ENCODE measurements at places on chromosomes 12 and 14.

GRCh38 chr12:9343731-9344130 lies 135.5 kb upstream of the PZP start:
- DNase-seq, result no peak

DNA sequence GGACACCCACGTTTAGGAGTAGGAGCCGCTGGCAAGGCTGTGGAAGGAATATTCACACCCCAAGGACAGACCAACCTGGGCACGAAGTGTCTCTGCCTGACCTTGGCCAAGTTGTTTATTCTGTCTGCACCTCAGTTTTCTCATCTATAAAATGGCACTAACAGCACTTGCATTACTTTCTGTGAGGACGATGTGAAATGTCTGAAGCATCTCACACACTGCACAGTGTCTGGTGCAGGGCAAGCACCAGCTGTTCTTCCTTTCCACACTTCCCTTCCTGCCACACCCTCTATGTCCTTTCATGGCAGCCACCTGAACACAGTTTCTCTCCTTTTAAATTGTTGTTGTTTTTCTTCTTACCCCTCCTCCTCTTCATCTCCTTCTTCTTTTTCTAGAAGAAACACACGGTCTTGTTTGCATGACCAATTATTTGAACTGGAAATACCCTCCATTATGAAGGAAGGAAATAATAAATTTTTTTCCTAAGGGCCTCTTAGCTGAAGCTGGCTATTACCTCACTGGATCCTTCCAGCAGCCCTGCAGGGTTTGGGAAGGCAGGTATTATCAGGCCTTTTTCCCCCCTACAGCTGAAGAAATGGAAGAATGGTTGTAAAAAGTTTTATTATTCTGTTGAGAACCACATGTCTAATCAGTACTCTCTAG lies 42.9 kb upstream of the ATP23 start:
- no peak for DNase-seq

- no peak for DNase-seq
These were observed 28.8 kb downstream of the KRT80 start for GRCh38 chr12:52162981-52163380.

- DNase-seq, result no peak
These were observed 4.7 kb downstream of the PPP1R1A start for GRCh38 chr12:54583726-54584125.

- DNase-seq, result no peak
These were observed 9.0 kb downstream of the RDH16 start for GRCh38 chr12:56948457-56948777.

DNA sequence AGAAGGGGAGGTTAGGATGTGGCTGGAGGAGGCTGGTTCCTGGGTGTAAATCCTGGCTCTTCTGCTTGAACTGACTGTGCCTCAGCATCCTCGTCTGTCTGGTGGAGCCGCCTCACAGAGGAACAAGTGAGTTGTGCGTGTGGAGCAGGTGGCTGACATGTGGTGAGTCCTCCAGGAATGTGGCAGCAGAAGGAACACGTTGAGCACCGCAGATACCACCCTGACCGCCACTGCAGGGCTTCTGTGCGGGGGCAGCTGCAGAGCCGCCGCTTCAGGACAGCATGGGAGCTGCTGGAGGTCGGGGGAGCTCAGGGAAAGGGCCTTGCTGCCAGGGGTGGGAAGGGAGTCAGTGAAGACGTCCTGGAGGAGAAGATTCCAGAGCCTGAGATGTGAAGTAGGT lies 48.9 kb downstream of the TRAF3 start:
- DNase-seq, result no peak

DNA sequence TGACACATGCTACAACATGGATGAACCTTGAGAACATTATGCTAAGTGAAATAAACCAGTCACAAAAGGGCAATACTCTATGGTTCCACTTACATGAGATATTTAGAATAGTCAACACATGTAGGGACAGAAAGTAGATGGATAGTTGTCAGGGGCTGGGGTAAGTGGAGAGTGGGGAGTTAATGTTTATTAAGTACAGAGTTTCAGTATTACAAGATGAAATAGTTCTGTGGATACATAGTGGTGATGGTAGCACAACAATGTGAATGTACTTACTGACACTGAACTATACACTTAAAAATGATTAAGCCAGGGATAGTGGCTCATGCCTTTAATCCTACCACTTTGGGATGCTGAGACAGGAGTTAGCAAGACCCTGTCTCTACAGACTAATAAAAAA lies 8.7 kb downstream of the NUP107 start:
- no peak for DNase-seq

GRCh38 chr14:105392131-105393090 lies 5.9 kb upstream of the TEX22 start:
- DNase-seq, result no peak

- DNase-seq, result no peak
These were observed 10.4 kb downstream of the TMEM229B start for GRCh38 chr14:67477926-67478799.

DNA sequence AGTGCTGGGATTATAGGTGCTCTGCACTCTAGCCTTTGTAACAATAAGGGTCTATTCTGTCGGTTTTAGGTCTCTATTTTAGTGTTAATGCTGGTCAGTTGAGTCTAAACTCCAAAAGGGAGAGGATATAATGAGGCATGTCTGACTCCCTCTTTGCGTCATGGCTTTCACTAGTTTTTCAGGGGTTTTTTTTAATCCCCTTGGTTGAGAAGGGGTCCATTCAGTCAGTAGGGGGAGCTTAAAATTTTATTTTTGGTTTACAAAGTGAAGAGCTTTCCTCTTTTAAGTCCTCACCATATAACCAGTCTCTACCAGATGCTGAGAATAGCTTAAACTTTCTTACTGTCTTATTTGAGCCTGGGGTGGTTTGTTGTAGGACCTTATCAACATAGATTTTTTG lies 106.9 kb downstream of the PRKCH start:
- no peak for DNase-seq

GRCh38 chr12:59600171-59600570 lies 4.3 kb downstream of the SLC16A7 start:
- DNase-seq, result no peak

- no peak for DNase-seq
These were observed 59.5 kb downstream of the SMUG1 start for GRCh38 chr12:54129028-54129903.

DNA sequence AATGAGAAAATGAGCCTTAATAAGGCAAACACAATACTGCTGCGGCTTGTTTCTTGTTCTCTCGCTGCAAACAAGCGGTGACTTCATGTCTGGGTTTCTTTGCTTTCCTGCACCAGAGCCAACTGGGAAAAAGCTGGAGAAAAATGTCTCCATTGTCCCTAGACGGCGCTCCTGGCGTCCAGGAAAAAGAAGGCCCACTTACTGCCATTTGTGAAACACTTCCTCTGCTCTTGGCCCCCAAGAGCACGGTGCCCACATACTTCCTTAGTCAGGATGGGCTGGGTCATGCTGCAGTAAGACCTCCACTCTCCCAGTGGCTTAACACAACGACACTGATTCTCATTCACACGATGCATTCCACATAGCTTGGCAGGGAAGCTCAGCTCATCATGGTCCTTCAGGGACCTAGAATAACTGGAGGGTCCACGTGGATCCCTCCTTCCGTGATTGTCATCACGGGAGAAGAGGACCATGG lies 86.0 kb upstream of the BCL11B start:
- no peak for DNase-seq

DNA sequence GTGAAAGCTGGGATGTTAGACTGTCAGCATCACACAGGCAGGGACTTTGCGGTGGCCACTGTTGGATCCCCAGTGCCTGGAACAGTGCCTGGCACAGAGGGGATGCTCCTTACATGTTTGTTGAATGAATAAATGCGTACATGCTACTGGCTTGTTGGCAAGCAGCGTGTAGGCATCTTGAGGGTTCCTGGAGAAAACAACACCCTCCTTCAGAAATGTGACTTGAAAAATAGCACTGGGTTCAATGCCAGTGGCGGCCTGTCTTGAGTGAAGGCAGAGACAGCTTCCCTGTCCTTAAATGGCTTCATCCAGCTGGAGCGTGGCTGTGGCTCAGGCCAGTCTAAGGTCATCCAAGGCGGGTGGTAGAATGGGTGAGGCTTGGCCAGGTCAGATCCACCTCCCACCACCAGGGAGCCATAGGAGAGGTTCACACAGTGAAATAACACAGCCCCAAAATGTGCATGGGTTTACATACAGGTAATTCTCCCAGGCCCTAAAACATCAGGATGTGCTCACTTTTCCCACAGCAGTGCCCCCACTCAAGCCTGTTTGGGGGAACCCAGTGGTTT lies 171.4 kb downstream of the PHETA1 start:
- no peak for DNase-seq

- no peak for DNase-seq
These were observed 41.8 kb downstream of the EFCAB11 start for GRCh38 chr14:89912667-89913211.

- DNase-seq, result no peak
These were observed 27.6 kb upstream of the GALNT9 start for GRCh38 chr12:132356691-132357622.

DNA sequence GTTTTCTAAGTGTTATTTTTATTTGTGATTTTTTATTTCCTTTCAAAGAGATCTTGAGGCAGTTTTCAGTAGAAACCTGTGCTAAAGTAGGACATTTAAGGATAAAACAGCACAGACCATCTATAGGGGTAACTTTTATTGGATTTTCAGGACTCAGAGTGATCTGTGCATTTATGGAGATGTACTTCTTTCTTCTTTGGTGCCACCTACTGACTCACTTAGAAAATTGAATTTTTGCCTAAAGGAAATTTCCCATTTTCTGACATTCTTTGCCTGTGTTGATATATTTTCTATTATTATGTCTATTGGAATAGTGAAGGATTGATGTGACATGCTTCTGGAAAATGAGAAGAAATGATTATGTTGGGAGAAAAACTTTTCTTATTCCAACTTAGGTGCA lies 113.0 kb downstream of the UNC79 start:
- no peak for DNase-seq

DNA sequence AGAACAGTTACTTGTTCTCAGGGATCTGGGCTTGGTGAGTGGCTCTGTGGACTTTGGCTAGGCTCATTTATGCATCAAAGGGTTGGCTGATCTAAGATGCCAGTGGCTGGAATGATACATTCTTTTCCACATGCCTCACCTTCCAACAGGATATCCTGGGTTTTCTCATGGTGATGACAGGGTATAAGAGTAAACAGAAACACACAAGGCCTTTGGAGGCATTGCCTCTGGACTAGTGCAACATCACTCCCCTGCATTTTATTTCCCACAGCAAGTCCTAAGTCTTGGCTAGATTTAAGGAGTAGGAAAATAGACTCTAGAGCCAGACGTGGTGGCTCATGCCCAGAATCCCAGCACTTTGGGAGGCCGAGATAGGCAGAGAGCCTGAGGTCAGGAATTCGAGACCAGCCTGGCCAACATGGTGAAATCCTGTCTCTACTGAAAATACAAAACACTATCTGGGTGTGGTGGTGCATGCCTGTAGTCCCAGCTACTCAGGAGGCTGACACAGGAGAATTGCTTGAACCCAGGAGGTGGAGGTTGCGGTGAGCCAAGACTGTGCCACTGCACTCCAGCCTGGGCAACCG lies 47.9 kb downstream of the RPH3A start:
- no peak for DNase-seq

DNA sequence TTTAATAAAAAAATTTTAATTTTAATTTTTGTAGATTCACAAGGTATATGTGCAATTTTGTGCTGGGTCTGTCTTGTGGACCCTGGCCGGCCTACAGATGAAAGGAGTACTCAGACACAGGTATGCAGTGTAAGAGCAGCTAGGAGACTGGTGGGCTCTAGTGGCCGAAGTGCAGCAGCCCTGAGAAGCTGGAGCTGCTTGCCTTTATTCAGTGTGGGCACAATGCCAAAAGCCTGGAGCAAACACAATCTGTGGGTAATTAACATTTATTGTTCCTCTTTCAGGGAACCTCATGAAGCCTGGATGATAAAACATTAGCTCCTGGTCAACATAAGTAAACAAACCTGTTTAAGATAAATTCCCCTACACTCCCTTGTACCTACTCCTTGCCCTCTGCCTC lies 135.7 kb upstream of the SEL1L start:
- DNase-seq, result no peak

DNA sequence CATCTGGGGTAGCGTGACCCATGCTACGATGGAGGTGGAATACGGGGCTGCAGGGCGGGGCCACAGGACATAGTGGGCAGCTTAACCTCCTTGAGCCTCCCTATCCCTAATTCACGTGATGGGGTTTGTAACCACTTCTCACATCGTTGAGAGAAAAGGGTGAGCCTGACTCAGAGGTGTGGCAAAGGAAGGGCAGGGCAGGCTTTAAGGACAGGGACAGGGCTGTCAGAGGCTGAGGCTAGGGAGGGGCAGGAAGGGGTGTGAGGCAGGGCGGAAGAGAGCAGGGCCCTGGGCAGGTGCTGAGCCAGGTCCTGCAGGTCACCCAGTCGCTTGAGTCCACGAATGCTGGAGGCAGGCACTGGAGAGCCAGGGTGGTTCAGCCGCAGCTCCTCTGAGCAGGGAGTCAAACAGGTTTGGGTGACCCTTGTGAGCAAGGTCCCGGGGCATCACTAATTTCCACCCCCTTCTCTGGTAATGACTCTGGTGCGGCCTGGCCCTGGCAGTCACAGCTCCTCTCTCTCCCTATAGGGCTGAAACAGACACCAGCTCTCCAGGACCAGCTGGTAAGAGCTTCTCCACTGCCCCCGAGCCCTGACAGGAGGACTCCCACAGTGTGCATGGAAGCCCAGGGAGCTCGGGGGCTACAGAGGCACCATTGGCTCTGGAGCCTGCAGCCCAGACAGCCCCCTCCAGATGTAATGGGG lies 7.5 kb upstream of the AQP2 start:
- no peak for DNase-seq

- DNase-seq, result no peak
These were observed 96.6 kb downstream of the EMP1 start for GRCh38 chr12:13293096-13293495.

DNA sequence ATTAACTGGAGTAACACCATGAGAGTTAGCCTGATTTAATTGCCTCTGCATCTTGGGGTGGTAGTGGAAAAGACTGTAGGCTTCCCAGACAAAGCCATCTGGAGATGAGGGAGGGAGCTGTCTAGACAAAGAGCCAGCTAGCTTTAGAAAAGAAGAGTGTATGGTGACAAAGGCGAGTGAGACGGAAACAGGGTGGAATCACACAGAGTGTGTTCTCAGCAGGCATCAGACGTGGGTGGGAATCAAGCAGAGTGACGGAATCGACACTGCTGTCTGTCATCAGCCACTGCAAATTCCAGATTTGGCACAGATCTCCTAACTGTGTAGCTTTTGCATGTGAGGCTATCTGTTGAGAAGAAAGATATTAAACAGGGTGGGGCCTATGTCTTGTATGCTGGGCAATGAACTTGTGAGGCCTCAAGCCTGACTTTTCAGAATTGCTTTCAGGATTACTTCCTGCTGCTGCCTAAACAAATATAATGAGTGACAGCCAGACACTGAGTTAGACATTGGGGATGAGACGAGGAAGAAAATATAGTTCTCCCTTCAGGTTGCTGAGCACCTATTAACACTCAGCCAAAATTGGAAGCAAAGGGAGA lies 236.5 kb upstream of the GRIP1 start:
- DNase-seq, result no peak

GRCh38 chr12:23169012-23169695 lies 544.2 kb downstream of the ETNK1 start:
- DNase-seq, result no peak

DNA sequence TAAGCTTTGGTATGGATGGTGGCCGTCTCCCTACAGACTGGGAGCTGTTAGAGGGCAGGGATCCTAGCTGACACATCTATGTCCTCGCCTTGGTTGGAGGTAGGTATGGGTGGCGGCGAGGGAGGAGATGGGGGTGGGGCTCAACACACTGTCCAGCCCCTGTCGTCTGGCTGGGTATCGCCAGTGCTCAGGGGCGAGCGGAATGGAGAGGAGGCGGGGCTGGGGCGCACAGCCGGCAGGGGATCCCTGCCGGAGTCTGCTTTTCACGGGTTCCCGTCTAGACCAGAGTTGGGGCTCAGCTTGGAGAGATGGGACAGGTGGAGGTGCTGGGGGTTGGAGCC lies 16.1 kb downstream of the TAMALIN start:
- no peak for DNase-seq
